Spinal cord (tissue), 10 donors: ENCODE measurements at places on chromosomes 11 and 22.
A peak's percentile ranks its signal among the peaks of the same experiment; 100 is the strongest.

DNA sequence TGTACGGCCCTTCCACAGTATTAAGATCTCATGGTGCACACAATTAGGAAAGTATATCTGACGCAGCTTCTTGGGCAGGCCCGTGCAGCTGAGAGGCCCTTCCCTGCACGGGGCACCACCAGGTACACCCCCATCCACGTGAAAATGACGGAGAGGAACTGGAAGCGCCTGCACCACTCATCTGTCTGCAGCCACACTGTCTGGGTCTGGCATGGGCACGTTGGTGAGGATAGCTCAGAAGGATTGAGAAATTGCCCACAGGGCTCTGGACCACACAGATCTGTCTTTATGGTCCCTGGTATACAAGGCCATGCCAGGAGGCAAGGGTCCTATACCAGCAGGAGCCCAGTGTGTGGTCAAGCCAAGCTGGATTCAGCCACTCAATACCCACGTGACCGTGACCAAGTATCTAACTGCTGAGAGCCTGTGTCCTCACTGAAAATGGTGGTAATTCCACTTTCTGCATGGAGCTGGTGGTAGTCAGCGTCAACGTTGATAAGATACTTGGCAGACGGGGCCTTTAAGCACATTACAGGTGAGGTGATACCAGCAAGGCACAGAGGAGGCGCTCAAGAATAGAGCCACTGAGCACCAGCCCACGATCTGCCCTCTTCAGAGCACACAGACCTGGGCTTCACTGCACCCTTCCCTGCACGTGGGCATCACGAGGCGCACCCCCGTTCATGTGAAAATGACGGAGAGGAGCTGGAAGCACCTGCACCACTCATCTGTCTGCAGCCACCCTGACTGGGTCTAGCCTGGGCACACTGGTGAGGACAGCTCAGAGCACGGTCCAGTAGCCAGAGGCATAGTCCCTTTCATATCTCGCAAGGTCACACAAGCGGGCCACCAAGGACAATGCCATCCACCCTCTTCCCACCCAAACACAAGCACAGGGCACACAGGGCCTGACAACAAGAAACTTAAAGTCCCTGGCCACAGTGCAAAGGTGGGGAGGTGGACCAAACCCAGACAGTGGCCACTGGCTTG is 28.4 kb downstream of the SHANK2 start:
- no peak for DNase-seq

DNA sequence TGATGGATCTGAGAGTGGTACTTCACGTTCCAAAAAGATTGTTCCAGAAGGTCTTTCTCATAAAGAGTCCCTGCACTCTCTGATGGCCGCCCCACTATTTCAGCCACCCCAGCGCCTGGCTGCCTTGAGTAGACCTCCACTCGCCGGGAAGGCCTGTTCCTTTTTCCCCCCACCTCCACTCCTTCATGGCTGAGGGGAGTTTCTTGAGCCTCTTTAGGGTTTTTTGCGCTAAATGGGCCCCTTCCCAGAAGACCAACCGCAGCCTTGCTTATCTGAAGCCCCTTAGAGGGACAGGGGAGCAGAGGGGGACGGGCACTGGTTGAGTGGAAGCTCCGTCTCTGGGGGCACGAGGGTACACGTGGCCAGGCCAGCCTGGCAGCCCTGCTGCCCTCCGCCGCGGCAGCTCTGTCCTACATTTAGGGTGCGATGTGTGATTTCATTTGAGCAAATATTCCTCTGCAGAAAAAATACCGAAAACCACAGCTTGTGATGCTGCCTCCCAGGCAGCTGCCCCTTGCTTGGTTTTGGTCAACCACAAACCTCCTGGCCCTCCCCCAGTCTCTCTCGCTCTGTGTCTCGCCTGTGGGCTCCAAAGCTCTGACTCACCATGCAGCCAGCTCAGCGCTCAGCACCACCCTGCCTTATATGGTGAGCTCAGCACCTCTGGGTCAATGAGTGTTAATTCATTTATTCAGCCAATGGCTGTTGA is 88.7 kb downstream of the TP53I11 start:
- no peak for DNase-seq

GRCh38 chr22:48931452-48931851 is 896.2 kb downstream of the BRD1 start:
- no peak for DNase-seq

DNA sequence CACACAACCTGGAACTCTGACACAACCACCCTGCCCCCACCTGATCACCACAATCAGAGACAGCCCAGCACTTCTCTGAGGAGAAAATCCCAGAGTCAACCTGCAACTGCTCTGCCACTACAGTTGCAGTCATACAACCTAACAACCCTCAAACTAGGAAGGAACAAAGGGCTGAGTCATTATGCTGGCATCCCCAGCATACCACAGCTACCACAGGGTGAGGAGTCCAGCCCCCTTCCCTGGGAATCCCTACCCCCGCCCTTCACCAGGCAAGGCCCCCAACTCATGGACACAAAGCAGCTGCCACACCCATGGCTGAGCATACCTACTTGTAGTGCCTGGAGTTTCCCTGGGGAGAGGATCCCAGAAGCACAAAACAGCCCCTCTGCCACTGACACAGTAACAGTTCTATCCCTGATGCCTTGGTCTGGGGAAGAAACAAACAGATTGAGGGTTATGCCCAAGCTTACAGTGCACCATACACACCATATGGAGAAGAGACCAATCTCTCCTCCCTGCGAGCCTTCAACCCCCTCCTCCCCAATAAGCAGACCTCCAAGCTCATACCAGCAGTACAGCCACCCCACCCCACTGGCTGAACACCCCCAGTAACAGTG is 68.5 kb upstream of the C11orf58 start:
- no peak for DNase-seq

- DNase-seq, result peak; percentile 82
Measured at GRCh38 chr11:121321614-121322243, 29.2 kb downstream of the SC5D start.

GRCh38 chr11:10413268-10413667 is 41.8 kb upstream of the AMPD3 start:
- no peak for DNase-seq

- peak; percentile 61 for DNase-seq
Measured at GRCh38 chr11:118152552-118153471, at the start of gene SCN4B. SCN4B (minus strand) TSS chr11:118152823; CDS start chr11:118152673, 150 bp downstream.

- DNase-seq, result no peak
Measured at GRCh38 chr22:36395915-36396314, 8.1 kb upstream of the MYH9 start.

DNA sequence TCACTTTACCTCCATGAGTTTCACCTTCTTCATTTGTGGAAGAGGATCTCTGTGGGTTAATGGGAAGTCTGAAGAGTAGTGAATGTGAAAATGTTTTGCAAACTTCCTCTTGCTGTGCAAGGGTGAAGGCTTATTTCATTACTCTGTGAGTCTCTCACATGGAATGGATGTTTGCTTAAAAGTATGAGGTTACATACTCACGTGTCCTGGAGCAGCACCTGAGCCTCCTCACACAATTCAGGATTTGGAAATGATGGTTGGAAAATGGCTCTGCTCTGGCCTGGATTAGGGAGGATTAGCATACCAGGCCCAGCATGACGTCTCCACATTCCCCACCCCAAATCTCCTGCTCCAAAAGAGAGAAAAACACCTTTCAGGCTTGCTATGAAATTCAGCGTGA is 4.8 kb downstream of the GRAMD1B start:
- DNase-seq, result no peak

DNA sequence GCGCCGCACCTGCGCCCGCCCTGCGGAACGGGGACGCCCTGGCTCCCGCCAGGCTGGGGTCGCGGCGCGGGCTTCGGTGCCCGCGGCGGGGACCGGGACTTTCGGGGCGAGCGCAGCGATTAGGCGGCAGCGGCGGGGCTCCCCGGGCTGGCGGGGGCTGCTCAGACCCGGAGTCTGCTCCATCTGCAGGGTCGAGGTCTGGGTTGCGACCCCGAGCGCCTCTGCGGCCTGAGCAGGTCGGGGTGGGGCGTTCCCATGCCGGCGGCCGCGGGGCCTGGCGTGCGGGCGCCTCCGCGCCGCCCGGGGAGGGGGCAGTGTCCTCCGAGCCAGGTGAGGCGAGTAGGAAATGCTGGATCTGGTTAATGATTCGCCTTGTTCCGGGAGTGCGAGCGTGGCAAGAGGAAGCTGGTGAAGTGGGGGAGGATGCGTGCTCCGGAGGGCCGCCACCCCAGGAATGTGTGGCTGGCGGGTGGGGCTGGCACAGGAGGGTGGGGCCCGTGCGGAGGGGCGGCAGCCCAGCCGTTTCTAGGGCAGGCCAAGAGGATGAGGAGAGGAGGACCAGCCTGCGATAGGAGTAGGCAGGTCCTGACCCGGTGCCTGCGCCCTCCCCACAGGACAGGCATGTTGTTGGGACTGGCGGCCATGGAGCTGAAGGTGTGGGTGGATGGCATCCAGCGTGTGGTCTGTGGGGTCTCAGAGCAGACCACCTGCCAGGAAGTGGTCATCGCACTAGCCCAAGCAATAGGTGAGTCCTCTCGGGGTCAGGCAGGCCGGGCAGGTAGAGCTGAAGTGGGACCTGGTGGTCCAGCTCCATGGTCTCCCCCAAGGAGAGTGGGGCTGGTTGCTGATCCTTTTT is 606 bp downstream of the RASSF7 start:
- no peak for DNase-seq

DNA sequence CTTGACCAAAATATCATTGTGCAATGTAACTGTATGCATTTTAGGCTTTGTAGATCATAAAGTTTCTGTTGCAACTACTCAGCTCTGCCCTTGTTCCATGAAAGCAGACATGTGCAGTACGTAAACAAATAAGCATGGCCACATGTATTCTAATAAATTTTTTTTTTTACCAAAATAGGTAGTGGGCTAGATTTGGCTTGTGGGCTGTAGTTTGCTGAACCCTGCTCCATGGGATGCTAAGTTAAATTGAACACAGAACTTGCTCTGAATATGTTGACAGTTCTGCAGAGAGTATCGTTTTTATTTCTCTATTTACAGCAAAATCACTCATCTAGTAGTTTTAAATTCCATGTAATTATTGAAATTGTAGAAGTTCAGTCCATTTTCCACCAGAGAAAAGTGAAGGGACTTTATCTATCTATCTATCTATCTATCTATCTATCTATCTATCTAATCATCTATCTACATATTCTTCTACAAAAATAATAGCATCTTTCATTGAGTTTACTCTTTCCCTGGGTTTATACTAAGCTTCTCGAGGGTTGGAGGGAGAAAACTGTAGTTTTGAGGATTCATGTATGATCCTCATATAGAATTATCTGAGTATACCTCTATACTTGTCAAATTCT is 9.5 kb upstream of the OOSP4A start:
- no peak for DNase-seq

GRCh38 chr22:19429950-19430889 is 1.3 kb downstream of the HIRA start:
- DNase-seq, result peak; percentile 5

DNA sequence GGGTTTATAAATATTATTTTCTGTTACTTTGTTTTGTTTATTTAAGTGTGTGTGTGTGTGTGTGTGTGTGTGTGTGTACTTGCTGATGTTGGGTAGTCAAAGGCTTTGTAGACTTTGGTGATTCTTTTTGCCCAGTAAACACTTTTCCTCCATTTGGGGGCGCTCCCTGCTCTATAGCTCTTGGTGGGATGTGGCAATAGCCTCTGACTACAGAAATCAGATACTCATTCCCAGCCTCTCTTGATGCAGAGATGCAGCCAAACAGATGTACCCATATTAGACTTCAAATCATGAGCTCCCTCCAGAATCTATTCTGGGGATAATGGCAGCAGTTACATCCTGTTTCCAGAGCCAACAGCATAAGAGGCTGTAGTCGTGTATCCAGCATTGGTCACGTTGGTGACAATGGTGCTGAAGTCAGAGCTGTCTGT is 33.4 kb upstream of the APOL5 start:
- DNase-seq, result peak; percentile 2
